Stimulated activated CD4-positive, alpha-beta T cell treated with anti-CD3 and anti-CD28 coated beads, Interleukin-1b, Interleukin-23, amount 100 ng/mL, for 24 hours (primary cell): ENCODE measurements at places on chromosomes 4 and X.

DNA sequence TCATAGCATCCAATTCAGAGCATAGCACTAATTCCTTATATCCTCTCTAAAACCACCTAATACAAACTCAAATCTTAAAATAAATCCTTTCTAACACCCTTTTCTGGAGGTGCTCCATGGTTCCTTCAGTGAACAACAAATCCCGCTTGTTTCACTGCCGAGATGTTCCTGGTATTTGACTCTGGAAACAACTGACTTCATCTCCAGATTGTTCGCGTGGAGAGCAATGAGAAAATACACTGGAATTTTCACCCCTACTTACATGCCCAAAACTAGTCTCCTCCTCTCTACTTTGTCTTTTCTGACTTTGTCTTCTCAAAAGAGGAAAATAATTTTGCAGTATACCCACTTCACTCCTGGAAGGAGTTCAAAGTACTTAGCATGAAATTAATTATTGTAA lies 129.0 kb downstream of the PLS3 start:
- no peak for DNase-seq

- no peak for DNase-seq
Measured at GRCh38 chr4:40600850-40601249, 28.8 kb downstream of the RBM47 start.

GRCh38 chr4:76003035-76003434 lies 4.3 kb downstream of the CXCL9 start:
- DNase-seq = no peak

DNA sequence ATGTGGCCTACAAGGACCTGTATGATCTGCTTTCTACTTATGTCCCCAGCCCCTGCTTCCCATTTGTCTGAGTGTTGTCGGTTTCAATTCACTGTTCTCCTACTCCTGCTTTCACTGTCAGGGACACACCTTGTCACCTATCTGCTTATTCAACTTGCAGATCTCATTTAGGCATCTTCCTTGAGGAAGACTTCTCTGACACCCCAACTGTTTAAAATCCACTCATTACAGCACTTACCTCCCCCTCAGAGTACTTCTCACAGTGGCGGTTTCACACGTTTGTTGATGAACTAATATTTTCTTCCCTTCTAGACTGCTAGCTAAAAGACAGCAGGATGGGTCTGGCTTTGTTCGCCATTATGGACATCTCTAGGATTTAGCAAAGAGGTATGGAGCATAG lies 279.9 kb upstream of the TET2 start:
- no peak for DNase-seq

GRCh38 chr4:66091786-66092185 lies 421.5 kb upstream of the EPHA5 start:
- no peak for DNase-seq

- no peak for DNase-seq
Measured at GRCh38 chr4:163592212-163592611, 97.7 kb downstream of the TMA16 start.

- no peak for DNase-seq
Measured at GRCh38 chrX:87045352-87045751, 472.2 kb upstream of the KLHL4 start.

- no peak for DNase-seq
Measured at GRCh38 chrX:101171883-101172400, 47.6 kb upstream of the DRP2 start.

DNA sequence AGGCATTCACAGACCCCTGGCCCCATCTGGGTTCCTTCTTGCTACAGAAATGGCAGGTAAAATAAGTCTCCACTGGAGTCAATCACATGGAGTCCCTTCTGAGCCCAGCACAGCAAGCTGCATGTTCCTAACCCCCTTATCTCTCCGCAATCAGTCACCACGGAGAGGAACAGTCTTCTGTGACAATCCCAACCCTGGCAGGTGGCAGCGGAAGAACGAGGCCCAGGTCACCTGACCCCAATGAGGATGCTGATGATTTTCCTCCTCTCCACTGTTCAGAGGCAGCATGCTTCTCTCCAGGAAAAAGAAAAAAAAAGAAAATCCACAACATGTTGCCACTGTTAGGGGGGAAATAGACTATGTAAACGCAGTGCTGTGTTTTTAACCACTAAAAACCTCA lies 50.1 kb downstream of the TSPAN5 start:
- DNase-seq = no peak

- no peak for DNase-seq
Measured at GRCh38 chr4:119706804-119707203, 78.2 kb upstream of the PDE5A start.

- no peak for DNase-seq
Measured at GRCh38 chr4:67106861-67107460, 438.3 kb downstream of the CENPC start.

- DNase-seq = no peak
Measured at GRCh38 chr4:180640193-180640592, 1603.0 kb upstream of the TENM3 start.

- DNase-seq = no peak
Measured at GRCh38 chr4:52157641-52158316, 106.7 kb downstream of the SPATA18 start.

DNA sequence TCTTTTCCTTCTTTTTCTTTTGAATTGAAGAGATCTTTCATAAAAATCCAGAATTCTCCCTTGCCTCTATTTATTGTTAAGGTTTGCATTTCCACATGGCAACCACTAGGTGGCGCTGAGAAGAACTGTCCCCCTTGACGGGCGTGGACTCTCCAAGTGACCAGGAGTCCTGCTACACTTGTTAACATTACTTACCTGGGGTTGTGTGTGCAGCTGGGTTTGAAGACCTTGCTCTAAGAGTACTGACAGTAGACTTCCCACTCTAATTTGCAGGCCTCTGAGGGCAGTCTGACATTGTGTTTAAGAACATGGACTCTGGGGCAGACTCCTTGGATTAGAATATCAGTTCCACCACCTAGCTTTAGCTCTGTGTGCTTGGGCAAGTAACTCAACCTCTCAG lies 52.8 kb downstream of the GPRIN3 start:
- DNase-seq = peak; percentile 14

GRCh38 chr4:17475481-17475880 lies 36.4 kb downstream of the QDPR start:
- DNase-seq = no peak
